Liver (tissue), 10 donors: ENCODE measurements at places on chromosomes 12 and 14. TPM values are rescaled to one million over a fixed set of nuclear protein-coding genes. Genes with fewer than 3 reads are reported as not detected.

The PPM1H gene
- 2.5 TPM for polyA plus RNA-seq

The ADCY4 gene
- 2.2 TPM for polyA plus RNA-seq

The PIWIL1 gene
- polyA plus RNA-seq = 0.01 TPM

The ABCC9 gene
- polyA plus RNA-seq = 12.2 TPM

The IKZF4 gene
- 0.80 TPM for polyA plus RNA-seq

The TOMM20L gene
- not detected for polyA plus RNA-seq

The MYH6 gene
- polyA plus RNA-seq = not detected
